Bone marrow (tissue), 2 donors: ENCODE measurements at places on chromosomes 6 and 20.

GRCh38 chr6:147126618-147127022 lies 77.6 kb upstream of the STXBP5 start:
- no peak for DNase-seq

GRCh38 chr6:87965806-87966205 lies 81.8 kb upstream of the SPACA1 start:
- DNase-seq = no peak

DNA sequence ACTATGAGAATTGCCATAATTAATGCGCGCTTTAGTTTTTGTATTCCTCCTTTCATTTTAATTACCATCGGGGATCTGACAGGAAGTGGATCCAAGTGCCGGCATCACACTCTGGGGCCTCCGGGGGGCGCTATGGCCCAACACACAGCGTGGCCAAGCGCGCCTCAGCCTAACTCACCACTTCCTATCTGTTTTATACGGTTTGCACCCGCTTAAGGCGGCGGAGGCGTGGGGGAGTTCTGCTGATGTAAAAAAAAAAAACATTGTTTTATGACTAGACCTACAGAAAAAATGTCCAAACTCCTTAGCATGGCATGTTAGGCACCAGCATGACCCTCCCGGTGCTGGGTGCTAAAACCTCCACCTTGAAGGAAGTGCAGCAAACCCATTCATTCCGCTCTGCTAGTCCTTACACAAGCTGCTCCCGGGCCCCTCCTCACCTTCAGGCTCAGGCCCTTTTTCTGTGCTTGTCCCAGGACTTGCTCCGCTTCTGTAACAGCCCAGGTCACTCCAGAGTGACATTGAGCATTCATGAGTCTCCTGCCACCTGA lies 4.5 kb upstream of the EBF4 start:
- DNase-seq = peak; percentile 20

DNA sequence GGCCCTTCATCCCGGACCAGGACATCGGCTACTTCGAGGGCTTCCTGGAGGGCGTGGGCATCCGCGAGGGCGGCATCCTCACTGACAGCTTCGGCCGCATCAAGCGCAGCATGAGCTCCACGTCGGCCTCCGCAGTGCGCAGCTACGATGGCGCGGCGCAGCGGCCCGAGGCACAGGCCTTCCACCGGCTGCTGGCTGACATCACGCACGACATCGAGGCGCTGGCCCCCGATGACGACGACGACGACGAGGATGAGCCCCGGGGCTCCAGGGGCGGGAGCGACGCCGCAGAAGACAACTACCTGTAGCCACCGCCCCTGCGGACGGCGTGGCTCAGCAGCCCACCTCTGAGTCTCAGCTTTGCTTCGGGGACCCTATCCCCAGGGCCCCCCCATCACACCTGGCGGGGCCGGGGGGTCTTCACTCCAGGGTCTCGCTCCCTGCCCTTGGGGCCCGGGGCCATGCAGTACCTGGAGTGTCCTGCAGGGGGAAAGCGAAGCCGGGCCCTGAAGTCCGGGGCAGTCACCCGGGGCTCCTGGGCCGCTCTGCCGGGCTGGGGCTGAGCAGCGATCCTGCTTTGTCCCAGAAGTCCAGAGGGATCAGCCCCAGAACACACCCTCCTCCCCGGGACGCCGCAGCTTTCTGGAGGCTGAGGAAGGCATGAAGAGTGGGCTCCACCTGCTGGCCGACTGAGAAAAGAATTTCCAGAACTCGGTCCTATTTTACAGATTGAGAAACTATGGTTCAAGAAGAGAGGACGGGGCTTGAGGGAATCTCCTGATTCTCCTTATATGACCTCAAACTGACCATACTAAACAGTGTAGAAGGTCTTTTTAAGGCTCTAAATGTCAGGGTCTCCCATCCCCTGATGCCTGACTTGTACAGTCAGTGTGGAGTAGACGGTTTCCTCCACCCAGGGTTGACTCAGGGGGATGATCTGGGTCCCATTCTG lies 20.8 kb upstream of the HCK start:
- DNase-seq = peak; percentile 25

DNA sequence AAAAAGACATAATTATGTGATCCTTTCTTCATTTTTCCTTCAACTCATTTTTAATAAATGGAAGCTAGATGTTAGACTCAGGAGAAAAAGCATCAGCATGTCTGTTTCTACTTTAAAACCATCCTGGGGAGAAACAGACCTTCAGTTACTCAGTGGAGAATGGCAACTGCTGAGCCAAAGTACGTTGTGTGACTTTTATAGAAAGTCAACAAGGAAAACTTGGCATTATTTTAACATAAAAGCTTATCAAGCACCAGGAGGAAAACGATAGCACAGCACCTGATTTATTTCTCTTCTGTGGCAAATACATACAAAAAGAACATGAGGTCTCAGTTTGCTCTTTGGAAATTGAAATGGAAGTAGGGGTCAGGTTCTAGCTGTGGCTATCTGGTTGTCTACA lies 115.3 kb upstream of the RIPOR2 start:
- DNase-seq = no peak
